ENCODE measurements at places on chromosomes 2 and 18.
A peak's percentile ranks its signal among the peaks of the same experiment; 100 is the strongest.

DNA sequence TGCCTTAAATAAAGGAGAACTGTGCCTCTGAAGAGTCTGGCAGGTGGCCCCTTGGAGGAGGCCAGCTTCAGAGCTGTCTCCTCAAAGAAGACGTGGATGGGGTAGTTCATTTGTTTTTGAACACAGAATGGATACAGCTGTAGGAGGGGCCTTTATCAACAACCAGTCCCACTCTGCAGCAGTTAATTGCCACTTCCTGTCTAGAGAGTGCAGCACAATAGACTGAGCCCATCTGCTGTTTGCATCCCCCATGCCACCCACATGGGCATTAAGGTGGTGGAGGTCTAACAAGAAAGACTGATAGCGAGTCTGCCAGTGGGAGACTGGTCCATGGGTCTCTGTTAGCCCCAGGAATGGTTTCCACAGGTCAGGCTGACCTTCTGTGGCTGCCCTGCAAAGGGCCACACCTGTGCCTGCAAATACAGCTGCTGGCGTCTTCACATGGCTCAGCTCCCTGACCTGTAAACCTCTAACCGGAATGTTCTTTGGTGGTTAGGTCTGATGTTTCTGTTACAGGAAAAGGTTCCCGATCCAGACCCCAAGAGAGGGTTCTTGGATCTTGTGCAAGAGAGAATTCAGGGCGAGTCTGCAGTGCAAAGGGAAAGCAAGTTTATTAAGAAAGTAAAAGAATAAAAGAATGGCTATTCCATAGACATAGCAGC lies 153.3 kb upstream of the ITGA6 start:
- DNase-seq, result no peak

GRCh38 chr2:200791905-200792304 lies 19.8 kb upstream of the BZW1 start:
- no peak for DNase-seq

- DNase-seq, result peak; percentile 40
Measured at GRCh38 chr2:231714639-231715498, 6.5 kb downstream of the PTMA start.

- DNase-seq, result no peak
Measured at GRCh38 chr18:48889115-48889941, 61.4 kb downstream of the SMAD7 start.

DNA sequence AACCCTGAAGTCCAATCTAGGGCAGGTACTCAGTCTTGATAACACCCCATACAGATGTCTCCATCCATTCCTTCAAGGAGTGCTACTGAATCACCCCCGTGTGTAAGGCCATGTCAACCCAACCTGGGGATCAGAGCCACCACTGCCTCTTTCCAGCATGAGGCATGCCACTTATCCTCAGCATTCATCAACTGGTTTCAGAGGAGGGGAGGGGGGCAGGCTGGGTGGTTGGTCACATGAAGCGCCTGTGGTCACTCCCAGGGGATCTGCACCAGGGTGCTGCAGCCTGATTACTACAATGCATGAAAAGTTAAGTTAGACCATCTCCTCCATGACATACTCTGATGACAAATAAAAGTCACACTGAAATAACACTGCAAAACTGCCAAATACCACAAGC lies 65.0 kb downstream of the UXS1 start:
- no peak for DNase-seq

- no peak for DNase-seq
Measured at GRCh38 chr2:64348386-64349130, 105.4 kb upstream of the LGALSL start.

GRCh38 chr2:67388680-67389079 lies 8.5 kb upstream of the ETAA1 start:
- DNase-seq, result no peak
